Activated CD8-positive, alpha-beta memory T cell treated with anti-CD3 and anti-CD28 coated beads, Interleukin-2, amount 50 U/mL, for 48 hours (primary cell): ENCODE measurements at places on chromosomes 1 and 21.

- no peak for DNase-seq
Measured at GRCh38 chr21:37000381-37000780, 6.1 kb upstream of the RIPPLY3 start.

DNA sequence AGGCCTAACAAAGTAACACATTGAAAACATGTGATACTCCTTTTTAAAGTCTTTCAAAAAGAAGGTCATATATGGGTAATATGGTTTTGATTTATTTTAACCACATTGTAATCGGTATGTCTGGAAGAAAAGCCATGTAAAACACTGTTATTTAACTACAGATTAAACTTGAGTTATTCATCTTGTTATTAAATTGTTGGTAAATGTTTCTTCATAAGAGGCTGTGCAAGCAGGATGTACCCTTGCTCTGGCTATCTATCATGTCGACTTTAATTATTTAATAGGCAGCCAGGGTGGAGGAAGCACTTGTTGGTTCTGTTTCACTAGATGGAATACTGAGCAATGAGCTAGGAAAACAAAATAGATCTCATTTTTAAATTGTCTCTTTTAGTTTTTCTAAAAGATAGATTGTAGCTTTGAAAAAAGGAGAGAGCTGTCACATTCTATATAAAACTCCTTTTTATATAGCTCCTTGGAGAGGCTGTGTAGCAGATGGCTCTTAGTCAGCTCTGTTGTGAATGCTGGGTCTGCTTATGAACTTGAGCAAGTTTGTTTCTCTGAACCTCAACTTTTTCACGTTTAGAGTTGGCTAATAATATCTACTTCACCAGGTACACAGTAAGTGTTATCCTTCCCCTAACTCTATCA, 39.5 kb downstream of the LRRC8B start:
- DNase-seq = no peak

DNA sequence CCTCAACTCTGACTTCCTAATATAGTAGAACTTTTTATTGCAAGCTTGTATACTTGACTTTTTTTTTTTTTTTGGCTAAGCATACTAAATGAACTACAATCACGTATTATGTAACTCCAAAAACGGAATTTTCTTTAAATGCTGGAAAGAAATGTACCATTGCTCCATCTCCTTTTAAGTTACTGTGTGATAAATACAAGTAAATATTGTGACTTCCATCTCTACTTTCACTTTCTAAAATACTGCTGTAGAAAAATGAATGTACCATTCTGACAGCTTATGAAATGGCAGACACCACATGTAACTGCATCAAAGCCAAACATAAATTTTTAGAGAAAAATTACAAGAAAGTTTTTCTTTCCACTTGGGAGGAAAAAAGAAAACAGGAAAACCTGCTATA, 54.7 kb downstream of the ASH1L start:
- DNase-seq = no peak

GRCh38 chr1:117534995-117535467, 70.8 kb upstream of the TENT5C start:
- peak; percentile 61 for DNase-seq

DNA sequence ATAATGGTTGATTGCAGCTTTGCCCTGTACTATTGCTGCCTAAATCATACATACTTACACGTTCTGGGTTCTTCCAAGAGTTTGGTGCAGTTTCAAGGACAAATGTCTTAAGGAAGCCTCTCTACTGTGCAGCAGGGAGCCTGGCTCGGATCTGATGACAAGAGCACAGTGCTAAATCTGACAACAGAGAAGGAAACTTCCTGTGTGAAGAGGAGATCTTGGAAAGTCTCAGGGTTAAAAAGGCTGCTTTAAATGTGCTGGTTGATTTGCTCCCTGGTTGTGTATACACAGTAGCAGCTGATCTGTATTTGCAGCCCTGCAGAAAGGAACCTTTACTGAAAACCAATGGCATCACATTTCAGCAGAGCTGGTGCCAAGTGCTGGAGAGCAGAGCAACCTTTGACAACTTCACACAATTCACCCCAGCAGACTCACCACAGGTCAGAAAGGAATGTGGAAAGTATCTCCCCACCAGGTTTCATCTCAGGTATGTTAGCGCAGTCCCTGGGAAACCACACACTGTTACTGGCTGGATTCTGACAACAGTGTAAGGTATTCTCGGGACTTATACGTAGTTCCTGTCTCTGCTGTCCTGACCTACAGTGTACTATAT, 355.0 kb upstream of the ESRRG start:
- DNase-seq = no peak

GRCh38 chr1:14674030-14674429, 75.5 kb downstream of the KAZN start:
- DNase-seq = no peak

GRCh38 chr1:187943606-187944403, 1115.1 kb downstream of the PLA2G4A start:
- DNase-seq = no peak

DNA sequence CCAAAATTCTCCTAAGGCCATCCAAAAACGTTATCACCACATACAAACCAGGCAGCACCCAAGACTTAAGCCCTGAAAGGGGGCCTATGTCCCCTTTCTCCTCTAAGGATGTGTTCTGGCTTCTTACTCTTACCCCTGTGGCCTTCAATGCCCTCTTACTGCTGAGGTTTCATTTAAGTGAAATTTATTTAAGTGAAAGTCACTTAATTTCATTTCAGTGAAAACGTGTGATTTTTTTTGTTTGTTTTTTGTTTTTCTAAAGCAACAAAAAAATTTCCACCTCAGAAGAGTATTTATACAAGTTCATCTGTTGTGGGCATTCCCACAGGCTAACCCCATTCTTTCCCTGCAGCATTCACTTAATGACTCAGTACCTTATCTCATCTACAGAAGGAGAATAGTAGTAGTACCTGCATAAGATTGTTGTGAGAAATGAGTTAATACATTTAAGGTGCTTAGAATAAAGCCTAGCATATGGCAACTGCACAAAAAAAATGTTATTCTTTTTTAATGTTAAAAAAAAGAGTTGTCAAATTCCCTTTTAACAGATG, 220.6 kb downstream of the CHRM3 start:
- DNase-seq = no peak

GRCh38 chr1:119778886-119779560, 10.3 kb upstream of the HMGCS2 start:
- DNase-seq = no peak

DNA sequence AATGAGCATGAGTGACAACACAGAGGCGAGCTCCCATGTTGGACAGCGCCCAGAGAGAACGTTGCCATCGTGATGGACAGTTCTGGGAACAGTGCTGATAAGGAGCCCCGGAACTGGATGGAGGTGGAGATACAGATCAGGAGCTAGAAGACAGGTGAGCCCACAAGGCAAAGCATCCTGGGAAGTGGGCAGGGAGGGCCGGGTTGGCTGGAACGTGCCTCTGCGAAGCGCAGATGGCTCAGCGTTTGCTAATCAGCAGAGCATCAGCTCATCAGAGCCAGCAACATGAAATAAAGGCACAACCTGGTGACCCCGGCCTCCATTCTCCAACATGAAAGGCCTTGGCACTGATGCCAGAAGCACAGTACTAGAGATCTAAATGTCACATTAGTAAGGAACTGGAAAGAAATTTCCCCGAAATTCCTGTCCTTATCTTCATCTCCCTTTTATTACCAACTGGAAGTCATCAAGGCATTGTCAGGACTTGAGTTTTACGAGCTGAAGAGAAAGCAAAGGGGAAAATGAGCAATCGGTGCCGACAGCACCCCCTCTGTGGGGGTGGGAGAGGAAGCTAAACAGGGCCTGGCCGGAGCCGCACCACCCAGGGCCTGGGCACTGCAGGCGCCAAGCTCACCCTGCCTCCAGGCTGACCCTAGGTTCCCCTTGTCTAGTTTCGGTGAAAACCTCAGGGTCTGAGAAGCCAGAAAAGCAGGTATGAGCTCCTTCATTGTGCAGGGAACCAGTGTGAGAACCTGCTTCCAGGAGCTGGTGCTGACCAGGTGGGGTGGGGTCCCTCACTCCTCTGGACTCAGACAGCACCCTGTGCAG, 19.9 kb downstream of the ABCA4 start:
- DNase-seq = no peak

- DNase-seq = no peak
Measured at GRCh38 chr1:182726912-182727311, 42.5 kb upstream of the RGS8 start.
